ENCODE measurements at places on chromosomes 13 and 19. TPM values are rescaled to one million over a fixed set of nuclear protein-coding genes. Genes with fewer than 3 reads are reported as not detected.

DNA sequence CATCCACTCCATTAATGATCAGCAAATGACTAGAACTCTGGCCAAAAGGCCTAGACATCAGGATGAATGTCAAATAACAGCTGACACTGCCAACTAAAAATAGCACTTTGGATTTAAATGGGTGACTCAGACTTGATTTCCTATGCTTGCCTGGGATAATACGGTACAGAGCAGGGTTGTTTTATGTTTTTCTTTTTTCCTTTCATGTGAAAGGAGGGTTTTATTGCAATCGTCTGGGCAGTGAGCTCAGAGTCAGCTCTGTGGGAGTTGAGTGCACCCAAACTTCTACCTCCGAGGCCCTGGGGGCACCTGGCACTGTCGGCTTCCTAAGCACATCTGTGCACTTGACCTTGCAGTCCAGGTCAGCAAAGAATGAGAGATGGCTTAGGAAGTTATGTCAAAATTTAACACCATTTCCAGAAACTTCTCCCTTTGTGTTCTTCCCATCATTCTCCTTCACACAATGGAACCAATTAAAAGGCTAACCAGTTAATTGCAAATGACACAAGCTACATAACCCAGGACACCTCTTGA lies 134.1 kb downstream of the LACC1 start:
- no peak for DNase-seq

Gene GNA15
- 28.5 TPM for total RNA-seq

Gene TNFSF9
- 0.75 TPM for total RNA-seq

DNA sequence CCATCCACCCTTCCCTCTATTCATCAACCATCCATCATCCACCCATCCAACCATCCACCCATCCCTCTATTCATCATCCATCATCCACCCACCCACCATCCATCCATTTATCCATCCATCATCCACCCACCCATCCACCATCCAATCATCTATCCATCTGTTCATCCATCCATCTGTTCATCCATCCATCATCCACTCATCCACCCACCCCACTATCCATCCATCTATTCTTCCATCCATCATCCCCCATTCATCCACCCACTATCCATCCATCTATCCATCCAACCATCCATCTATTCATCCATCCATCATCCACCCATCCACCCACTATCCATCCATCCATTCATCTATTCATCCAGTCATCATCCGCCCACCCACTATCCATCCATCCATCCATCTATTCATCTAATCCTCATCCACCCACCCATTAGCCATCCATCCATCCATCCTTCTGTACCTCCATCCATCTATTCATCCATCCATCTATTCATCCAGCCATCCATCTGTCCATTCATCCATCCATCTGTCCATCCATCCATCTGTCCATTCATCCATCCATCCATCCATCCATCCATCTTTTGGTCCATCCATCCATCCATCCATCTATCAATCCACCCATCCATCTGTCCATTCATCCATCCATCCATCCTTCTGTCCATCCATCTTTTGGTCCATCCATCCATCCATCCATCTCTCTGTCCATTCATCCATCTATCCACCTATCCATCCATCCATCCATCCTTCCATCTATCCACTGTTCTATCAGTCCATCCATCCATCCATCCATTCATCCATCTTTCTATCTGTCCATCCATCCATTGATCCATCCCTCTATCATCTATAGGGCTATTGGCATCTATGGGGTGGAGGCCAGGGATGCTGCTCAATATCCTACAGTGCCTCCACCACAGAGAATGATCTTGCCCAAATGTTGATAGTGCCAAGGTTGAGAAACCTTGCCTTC lies 47.5 kb downstream of the CPAMD8 start:
- DNase-seq = no peak

Gene NALCN
- total RNA-seq = 1.1 TPM

DNA sequence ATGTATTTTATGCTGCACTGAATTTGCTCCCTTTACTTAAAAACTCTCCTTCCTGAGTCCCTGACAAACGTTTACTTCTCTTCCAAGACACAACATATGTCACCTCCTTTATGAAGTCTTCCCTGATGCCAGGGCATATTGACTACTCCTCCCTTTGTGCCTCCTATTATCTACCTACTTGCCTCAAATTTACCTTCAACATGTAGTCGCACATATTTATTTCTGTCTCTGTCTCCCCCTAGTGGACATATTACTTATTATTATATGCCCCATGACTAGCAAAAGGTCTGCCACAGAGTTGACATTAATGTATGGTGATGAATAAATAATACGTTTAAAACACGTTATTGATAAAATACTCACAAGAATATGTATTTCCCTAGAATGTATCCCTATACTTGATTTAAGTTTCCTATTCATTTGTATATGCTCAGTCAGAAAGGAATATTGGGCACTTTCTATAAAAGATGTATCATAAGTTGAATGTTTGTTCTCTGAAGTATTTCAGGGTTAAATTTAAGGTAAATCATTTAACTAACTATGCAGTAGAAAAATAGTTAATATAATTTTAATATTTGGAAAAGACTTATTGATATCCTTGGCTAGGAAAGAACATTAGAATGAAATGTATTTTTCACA lies 250.3 kb upstream of the ATXN8OS start:
- no peak for DNase-seq

DNA sequence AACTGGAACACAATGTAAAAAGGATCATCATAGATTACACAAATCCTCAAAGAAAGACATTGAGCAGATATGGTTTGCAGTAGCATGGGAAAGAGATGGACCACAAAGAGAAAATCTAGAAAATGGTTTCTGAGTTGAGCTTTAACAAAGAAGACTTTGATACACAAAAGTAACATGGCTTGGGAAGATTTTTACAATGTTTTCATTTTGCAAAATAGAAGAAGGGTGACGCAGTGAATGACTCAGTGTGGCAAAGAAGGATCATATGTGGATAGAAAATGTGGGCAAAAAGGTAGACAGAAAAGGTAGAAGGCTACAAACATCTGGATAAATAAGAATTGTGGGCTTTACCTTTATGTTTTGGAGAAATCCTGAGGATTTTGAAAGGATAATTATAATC lies 1220.5 kb downstream of the PCDH17 start:
- no peak for DNase-seq

GRCh38 chr19:11209839-11210655 lies 12.7 kb upstream of the KANK2 start:
- DNase-seq = no peak

DNA sequence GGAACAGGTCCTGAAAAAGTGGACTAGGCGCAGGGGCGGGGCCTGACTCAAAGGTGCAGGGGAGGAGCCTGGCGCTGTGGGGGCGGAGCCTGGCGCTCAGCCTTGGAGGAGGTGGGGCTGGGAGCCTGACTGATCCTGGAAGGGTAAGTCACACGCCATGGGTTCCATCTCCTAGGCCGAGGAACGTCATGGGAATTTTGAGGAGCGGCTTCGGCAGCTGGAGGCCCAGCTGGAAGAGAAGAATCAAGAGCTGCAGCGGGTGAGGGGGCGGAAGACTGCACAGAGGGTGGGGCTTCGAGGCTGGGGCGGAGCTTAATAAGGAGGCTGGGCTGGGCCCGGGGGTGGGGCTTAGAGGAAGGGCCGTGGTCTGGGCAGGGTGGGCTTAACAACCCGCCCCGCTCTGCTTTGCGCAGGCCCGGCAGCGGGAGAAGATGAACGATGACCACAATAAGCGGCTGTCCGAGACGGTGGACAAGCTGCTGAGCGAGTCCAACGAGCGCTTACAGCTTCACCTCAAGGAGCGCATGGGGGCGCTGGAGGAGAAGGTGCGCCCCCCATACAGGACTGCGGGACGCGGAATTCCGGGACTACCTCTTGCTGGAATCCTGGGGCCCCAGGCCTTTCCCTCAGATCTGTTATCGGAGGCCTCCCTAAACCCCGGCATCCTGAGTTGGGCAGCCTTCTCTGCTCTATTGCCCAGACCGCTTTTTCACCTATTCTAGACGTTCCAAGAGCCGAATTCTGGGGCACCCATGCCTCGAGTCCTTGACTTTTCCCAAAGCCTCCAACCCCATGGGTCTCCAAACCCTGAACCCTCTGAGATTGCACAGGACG lies 14.5 kb downstream of the PPFIA3 start:
- peak; percentile 85 for DNase-seq

- no peak for DNase-seq
Measured at GRCh38 chr19:43751466-43752220, 3.1 kb downstream of the SMG9 start.

DNA sequence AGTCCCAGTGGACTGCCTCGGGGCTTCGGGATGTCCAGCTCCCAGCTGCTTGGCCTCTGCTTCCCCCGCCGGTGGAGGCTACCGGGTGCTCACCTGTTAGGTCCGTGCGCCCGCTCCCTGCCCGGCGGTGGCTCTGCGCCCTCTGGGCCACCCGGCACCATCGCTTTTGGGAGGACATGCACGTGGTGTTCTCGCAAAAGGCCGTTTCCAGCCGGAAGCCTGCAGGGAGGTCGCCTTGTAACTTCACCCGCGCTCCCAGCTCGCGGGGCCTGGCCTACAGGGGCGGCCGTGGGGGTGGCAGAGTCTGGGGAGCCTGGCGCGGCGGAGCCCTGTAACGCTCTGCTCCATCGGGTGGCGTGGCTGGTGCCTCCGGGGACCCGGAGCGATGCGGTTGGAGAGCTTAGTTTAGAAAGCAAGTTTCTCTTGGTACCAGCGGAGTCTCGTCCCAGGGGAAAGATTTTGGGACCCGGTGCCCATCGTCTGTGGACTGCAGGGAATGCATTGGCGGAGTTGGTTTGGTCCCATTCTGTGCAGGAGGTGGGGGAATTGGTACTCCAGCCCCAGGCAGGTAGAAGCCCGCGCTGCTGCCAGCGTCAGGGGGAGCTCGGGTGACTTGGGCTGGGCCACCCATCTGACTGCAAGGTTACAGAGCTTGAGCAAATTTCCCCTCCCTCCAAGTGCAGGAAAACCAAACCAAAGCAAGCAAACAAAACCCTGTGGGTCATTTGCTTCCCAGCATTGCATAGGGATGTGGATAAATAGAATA lies 673 bp downstream of the SPATA13 start:
- DNase-seq = peak; percentile 61

DNA sequence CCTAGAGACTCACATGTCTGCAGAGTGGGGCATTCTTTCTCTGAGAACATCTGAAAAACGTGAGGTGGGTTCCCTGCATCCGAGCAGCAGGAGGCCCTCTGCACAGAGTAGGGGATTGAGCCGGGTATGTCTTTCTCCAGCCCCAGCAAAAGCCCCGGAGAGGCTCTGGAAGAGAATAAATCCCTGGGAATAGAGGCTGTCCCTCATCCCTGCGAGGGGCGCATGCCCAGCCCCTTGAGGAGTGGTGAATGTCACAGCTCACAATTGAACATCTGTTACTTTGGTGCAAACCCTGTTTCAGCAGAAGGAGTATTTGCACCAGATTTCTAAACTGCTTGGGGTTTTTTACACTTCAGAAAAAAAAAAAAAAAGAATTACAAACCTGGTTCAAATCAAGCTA lies 164.6 kb downstream of the FGF14 start:
- no peak for DNase-seq

Gene GARIN5A
- total RNA-seq = 1.9 TPM

GRCh38 chr13:46507981-46508380 lies 45.0 kb upstream of the LRCH1 start:
- no peak for DNase-seq

Gene CGB5
- 1.1 TPM for total RNA-seq

Gene CBY2
- not detected for total RNA-seq

DNA sequence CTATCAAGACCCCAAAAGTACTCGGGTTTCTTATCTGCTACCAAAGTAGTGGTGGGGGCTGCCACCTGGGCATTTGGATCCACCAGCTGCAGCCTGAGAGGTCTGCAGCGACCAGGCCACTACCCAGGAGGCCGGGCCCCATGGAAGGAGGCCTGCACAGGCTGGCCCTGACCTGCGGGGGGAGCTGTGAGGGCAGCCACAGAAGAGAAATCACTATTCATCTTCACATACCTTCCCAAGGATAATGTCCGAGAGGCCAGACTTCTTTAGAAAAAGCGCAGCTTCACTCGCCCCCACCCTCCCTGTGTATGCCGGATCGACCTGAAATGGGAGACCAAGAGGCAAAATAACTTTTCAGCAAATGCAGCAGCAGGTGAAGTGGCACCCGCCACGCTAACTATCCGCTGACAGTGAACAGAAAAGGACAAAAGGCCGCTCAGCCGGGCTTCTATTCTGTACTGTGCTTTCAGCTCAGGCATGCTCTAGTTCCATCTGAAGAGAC lies 30.1 kb downstream of the EPS15L1 start:
- no peak for DNase-seq

- DNase-seq = no peak
Measured at GRCh38 chr13:108621462-108621861, 7.9 kb upstream of the MYO16 start.

DNA sequence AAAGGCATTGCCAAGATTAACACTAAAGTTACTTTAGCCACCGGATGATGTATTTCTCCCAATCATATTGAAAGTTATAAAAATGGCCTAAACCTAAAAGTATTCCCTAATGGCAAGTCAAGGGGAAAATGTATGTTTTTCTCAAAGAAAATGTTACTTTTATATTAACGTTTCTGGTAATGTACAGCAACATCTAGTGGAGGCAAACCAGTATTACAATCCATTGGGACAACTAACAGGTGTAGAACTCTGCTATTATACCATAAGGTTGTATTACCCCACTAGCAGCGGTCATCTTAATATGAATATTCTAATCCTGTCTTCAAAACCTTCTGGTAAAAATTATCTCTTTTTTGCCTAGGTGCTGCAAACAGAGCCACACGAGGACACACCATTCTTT lies 69.2 kb downstream of the ZNF100 start:
- no peak for DNase-seq

DNA sequence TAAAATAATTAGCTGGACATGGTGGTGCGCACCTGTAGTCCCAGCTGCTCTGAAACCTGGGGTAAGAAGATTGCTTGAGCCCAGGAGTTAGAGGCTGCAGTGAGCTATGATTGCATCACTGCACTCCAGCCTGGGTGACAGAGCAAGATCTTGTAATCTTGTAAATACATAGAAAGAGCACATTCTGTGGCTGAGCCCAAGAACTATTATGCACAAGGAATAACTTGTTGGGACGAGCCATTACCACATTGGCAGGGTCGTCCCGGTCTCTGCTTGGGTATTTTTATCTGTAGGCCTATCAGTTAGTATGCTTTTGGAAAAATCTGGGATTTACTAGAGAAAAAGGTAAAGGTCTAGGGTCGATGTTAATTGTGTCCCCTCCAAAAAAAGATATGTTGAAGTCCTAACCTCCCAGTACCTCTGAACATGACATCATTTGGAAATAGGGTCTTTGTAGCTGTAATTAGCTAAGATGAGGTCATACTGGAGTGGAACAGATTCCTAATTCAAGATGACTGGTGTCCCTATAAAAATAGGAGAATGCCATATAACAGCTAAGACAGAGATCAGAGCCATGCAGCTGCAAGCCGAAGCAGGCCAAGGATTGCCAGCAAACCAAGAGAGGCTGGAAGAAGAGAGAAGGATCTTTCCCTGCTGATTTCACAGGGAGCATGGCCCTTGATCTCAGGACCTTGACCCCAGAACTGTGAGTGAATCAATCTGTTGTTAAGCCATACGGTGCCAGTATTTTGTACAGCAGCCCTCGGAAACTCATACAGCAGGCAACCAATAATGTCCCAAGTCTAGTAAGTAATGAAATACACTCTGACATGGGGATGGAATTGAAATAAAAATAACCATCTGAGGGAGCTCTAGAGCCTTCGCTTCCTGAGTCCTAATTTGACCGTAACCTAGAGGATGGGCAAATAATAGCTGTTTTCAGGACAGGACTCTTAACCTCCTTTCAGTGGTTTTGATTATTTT lies 77.0 kb downstream of the TM9SF2 start:
- no peak for DNase-seq

Gene HCN2
- total RNA-seq = not detected
